Left hindlimb (tissue), 1 donor: ENCODE measurements at places on chromosomes 7 and 10.

DNA sequence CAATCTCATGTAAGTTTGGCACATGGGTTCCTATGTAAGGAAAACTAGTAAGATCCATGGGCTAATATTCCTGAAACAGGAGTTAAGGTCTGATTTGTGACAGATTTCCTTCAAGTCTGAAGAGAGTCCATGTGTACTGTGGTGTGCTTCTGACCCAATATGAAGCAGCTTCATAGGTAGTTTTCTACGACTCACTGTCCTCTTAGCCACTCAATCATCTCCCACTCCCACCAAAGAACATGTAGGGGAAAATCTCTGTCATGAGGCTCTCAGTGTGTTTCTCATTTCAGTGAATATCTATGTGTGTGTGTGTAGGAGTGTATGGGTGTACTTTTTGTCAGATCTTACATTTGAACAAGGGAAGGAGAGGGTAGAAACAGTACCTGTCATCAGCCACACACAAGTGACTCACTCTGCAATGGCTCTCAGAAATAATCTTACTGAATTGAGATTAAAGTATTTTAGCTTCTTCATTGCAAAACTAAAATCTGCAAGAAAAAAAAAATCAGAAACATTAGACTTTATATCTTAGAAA is 31.1 kb downstream of the RELN start:
- DNase-seq: no peak

DNA sequence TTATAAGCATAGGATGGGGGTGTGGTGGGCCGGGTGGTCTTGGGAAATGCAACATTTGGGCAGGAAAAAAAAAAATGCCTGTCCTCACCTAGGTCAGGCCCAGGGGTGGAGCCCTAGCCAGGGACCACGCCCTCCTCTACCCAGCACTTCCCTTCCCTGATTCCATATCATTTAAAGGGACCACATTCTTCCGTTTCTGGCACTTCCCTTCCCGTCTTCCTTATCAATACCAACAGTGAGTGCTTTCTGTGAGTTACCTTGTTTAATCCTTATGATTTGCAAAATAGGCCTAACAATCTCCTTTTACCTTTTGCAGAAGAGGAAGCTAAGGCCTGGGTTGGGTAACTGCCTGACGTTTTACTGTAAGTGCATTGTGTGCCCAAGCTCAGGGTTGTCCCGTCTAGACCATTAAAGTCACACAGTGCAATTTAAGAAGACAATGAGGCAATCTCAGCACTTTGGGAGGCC is 16.7 kb upstream of the C10orf95 start:
- DNase-seq: no peak

GRCh38 chr7:26673271-26673670 is 191.1 kb downstream of the SKAP2 start:
- DNase-seq: no peak

- no peak for DNase-seq
These were observed 73.6 kb downstream of the EGFR start for GRCh38 chr7:55092186-55092974.

DNA sequence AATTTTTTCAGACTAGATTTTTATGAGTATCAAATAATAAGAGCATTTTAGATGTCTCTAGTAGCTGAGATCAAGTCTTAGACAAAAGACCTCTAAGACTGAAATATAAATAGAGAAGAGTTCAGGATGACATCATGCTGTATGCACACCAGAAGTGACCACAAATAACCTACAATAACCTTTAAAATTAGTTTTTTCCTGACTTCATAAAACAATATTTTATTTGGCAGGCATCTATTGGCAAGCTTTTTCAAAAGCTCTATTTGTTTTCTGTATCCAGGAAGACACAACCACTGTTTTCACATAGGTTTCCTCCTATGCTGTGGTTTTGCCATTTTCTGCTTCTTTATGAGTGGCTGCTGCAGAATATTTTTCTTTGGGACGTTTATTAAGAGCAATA is 359.1 kb downstream of the CRPPA start:
- DNase-seq: no peak
